ENCODE measurements at places on chromosomes 12 and 14.

DNA sequence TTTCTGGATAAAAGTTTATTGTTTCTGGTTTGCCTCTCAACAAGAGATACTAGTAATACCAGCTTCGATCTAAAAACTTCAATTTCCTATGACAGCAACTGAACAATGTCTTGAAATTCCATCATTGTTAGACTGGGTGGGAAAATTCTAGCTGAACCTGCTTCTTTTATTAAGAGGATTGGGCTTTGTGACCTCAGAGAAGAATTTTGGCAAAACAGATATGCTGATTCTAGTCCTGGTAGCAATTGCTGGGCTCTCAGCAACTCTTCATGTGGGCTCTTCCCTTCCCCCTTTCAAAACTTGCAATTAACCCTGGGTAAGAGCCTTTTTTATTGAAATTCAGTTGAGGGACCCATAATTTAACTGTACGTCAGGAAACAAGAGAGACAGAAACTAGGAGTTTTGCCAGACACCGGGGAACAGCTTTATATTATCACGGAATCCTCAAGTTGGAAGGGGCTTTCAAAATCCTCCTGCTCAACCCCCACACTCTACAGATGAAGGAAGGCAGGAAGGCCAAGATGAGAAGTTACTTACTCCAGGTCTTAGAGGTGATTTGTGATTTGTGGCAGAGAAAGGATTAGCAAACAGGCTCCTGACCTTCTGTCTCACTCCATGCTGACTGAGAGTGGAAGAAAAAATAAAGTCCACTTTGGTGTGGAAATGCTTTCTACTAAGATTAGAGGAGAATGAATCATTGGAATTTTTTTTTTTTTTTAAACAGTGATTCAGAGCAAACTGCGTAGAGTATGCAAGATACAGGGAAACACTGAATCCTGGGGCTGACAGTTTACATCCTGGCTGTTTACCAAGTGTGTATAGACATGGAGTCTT is 239.0 kb upstream of the ATP2B1 start:
- DNase-seq = no peak

DNA sequence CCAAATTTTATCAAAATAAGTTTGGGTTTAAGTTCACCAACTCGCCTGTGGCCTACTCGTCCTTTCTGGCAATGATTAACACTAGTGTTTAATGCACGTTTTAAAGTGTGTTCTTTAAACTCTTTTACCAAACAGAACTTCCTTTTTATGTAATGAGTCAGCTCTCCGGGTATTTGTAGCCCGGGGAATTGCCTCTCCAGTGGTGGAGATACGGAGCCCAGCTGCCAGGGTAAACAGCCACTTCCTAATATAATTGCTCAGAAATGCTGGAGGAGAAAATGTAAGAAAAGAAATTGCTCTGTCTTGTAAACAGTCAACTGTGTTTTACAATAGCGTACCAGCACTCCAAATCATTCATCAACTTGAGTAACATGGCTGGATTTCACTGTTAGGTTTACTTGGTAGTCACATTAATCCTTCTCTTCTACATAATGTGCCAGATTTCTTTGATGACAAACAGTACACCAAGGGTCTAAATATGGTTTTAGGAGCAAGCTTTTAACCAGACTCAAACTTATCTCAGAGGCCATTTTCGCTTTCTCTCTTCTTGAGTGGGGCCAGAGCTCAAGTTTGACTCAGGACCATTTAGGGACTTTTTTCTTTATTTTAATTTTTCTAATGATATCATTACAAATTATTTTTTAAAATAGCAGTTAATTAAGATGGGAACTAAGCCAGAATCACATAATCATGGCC is 101.2 kb upstream of the SLC38A2 start:
- DNase-seq = peak; percentile 26

GRCh38 chr14:96095581-96096476 is 56.7 kb downstream of the C14orf132 start:
- DNase-seq = no peak

- peak; percentile 81 for DNase-seq
Measured at GRCh38 chr12:11500188-11500860, 105.0 kb upstream of the PRB2 start.

GRCh38 chr12:76223869-76224268 is 124.3 kb downstream of the BBS10 start:
- no peak for DNase-seq
